ENCODE measurements at places on chromosomes 6 and 20.

- DNase-seq, result no peak
Observed at GRCh38 chr6:137884149-137884909, 17.3 kb downstream of the TNFAIP3 start.

DNA sequence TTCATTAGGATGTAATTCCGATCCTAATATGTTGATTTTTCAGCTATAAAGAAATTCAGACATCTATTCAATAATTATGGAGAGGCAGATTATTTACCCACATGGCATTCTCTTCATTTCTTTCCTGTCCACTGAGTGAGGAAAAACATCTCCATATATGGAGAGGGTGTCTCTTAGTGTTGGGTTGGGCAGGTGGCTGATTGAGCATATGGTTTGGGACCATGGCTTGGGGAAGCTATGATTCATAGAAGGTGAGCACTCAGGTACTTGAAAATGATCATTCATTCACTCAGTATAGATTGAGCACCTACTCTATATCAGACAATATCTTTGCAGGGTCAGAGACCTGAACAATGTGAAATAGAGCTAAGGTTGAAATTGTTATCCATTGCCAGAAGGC lies 41.3 kb upstream of the IL20RA start:
- DNase-seq, result no peak

GRCh38 chr6:11128608-11129007 lies 17.1 kb upstream of the ERVFRD-1 start:
- DNase-seq, result no peak

- no peak for DNase-seq
Observed at GRCh38 chr20:15692570-15692969, 880.7 kb downstream of the KIF16B start.

DNA sequence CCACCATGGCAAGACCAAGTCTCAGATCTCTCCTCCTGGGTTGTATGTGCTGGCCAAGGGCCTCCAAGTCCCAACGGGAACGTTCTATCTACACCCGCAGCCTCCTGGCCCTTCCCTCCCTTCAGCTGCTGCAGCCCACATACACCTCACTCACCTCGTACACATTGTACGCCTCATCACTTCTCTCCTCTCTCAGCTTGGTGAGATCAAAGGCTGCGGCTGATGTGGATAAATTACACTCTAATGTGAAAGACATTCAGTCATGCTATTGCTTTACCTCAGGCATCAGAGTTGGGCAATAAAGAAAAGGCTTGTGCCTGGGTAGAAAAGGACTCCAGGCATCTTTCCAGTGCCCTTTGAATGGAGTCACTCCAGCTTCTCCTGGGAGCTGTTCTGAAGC lies 135.3 kb upstream of the FOXQ1 start:
- DNase-seq, result no peak

- DNase-seq, result no peak
Observed at GRCh38 chr6:35587167-35587566, 74.5 kb upstream of the TULP1 start.

DNA sequence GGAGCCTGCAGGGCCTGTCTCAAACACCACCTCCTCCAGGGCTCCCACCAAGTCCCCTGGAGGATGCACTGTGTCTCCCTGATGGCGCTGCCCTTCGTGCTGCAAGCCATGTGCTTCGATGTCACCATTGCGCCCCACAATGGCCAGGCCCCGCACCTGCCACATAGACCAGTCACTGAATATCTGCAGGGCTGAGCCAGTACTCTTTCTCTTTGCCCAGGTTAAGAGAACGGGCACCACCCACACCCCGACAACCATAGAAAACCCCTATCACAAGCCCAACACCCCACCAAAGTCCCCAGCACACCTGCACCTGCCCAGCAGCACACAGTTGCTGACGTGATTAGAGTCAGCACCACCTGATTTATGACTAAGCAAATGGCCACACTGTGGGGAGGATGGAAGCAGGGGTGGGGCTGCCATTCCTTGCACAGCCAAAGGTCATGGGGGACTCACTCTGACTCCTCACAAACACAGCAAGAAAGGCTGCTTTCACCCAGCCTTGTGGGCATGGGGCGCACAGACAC lies 104.3 kb downstream of the SLC23A2 start:
- DNase-seq, result no peak
